ENCODE measurements at places on chromosomes 5 and 9.
A peak's percentile ranks its signal among the peaks of the same experiment; 100 is the strongest.

- DNase-seq = no peak
These were observed 118.7 kb upstream of the CD180 start for GRCh38 chr5:67315082-67315989.

DNA sequence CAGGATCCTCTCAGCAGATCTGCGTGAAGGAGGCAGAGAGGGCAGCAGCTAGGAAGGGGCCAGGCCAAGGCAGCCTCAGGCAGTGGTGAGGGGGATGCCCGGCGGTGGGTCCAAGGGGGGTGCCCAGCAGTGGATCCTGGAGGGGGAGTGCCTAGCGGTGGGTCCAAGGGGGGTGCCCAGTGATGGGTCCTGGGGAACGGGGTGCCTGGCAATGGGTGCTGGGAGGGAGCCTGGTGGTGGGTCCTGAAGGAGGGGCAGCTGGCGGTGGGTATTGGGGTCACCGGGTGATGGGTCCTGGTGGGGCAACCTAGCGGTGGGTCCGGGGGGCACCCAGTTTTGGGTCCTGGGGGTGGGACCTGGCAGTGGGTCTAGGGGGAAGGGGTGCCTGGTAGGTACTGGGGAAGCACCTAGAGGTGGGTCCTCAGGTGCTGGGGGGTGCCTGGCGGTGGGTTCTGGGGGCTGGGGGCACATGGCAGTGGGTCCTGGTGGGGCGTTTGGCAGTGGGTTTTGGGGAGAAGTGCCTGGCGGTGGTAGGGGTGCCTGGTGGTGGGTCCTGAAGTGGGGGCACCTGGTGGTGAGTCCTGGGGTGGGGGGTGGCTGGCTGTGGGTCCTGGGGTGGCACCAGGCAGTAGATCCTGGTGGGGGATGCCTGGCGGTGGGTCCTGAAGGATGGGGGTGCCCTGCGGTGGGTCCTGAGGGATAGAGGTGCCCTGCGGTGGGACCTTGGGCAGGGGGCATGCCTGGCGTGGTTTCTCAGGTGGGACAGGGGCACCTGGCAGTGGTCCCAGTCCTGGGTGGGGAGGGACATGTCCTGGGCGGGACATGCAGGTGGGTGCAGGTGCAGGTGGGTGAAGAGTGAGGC, 1.9 kb downstream of the LRRC14B start:
- DNase-seq = no peak

- no peak for DNase-seq
These were observed 267.3 kb downstream of the MAST4 start for GRCh38 chr5:66863243-66864170.

DNA sequence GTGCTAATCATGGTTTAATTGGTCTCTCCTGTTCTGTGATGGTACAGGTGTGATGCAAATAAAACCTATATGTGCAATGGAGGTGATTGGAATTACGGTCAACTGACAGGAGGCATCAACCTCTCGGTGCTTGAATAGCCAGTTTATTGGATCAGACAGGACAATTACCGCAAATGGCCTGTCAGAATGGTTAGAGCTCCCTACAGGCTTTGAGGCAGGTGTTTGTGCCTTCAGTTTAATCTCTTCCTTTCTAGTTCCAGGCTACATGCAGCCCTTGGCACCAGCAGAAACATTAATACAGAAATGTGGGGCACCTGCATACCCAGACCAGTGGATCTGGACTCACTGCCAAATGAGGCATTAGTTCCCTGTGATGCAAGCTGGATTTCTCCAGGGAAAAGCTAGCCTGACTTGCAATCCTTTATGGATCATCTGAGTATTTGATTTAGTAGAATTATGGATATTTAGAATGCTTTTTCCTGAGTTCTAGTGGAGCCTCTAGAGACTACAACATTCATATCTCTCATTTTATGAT, 128.6 kb downstream of the MAT2B start:
- DNase-seq = no peak

- DNase-seq = no peak
These were observed 162.4 kb downstream of the TTC39B start for GRCh38 chr9:15144622-15145061.

- no peak for DNase-seq
These were observed 25.4 kb upstream of the POMT1 start for GRCh38 chr9:131477367-131477766.

- DNase-seq = peak; percentile 34
These were observed 64.5 kb downstream of the PRKACG start for GRCh38 chr9:68949271-68950000.

- DNase-seq = no peak
These were observed 155.3 kb upstream of the ABCA1 start for GRCh38 chr9:105083256-105083655.

DNA sequence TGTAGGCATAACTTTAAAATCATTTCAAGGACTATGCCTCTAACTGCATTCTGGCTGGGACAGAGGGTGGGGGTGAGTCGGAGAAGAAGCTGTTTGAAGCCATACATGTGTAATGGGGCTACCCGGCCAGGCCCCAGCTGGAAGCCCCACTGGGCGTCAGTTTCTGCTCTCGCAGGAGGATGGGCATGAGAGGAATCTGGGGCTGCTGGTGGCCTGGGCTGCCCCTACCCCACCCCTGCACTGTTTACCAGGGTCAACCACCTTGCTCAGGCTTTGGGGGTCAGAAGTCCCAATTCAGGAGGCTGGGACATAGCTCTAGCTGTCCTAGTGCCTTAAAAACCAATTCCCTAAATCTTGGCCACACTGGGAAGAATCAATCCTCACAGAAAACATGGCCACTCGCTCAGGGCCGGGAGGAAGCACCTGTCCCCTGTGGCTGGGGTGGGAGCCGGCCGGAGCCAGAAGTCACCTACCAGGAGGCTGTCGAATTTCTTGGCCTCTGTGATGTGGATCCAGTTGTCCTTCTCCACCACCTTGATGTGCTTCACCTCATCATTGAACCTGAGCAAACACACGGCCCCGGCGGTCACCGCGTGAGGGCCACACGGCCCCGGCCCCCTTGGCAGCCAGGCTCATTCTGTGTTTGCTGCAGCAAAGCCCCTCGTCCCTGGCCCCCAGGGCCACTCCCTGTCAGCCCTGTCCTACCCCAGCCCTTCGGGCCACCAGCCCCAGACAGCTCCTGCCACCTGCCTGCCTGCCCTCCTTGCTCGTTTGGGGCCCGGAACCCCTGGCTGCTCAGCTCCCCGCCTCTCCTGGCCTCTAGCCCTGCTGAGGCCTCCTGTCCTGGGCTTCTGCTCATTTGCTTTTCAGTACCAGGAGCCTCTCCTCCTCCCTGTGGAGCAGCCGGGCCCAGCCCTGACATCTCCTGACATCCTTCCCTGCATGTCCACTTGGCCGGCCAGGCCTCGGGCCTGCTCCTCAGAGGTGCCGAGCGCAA, 33.6 kb upstream of the SARDH start:
- no peak for DNase-seq

- DNase-seq = peak; percentile 70
These were observed 12.8 kb upstream of the SRP19 start for GRCh38 chr5:112848116-112848811.

DNA sequence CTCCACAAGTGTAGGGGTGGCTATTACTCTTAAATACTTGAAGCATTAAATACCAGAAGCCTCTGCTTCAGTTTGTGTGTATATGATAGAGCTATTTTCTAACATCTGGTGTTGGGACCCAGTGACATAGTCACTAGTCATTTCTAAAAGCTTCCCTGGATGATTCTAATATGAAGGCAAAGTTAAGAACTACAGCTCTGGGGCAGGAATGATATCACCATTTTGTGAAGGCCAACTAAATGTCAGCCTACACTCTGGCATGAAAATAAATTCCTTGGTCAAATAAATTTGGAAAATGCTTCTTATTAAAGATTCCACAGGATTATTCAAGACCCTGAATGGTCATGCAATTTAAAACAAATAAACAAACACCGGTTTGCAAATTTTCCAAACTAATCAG, 197.7 kb downstream of the PLK2 start:
- DNase-seq = no peak

GRCh38 chr5:169702693-169703481, 65.8 kb downstream of the DOCK2 start:
- DNase-seq = peak; percentile 62

DNA sequence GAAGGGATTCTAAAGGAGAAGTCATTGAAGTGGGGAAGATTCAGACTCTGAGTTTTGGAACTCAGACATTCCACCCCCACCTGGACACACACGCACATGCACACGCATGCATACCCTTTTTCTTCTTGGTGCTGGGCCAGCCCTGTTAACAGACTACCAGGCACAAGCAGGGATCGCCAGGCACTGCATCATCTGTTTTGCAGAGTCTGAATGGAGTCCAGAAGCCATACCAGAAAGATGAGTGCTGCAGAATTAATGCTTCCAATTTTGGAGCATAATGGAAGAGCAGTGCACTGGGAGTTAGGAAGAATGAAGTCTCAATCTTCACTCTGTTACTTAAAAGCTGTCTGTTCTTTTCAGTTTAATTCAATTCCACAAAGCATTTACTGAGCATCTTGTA, 95.5 kb downstream of the PDE8B start:
- no peak for DNase-seq

- DNase-seq = no peak
These were observed 52.8 kb upstream of the CCDC112 start for GRCh38 chr5:115349001-115349817.

DNA sequence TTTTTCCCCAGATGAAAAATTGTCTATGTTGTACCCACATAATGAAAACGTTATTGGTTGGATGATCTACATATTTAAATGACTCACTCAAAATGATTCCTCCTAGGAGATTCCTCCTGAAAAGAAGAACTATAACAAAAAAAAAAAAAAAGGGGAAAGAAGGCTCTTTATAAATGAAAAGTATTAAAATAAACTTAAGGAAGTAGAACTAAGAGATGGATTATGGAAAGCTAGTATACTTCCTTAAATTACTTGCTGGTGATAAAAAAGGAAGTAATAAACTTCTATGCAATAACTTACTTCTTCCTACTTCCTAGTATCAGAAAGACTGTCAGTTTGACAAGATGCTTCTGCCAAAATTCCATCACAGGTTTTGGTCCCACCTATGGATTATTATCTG, 1087.7 kb downstream of the CDH12 start:
- no peak for DNase-seq

GRCh38 chr5:4023091-4023752, 427.6 kb downstream of the IRX1 start:
- no peak for DNase-seq

DNA sequence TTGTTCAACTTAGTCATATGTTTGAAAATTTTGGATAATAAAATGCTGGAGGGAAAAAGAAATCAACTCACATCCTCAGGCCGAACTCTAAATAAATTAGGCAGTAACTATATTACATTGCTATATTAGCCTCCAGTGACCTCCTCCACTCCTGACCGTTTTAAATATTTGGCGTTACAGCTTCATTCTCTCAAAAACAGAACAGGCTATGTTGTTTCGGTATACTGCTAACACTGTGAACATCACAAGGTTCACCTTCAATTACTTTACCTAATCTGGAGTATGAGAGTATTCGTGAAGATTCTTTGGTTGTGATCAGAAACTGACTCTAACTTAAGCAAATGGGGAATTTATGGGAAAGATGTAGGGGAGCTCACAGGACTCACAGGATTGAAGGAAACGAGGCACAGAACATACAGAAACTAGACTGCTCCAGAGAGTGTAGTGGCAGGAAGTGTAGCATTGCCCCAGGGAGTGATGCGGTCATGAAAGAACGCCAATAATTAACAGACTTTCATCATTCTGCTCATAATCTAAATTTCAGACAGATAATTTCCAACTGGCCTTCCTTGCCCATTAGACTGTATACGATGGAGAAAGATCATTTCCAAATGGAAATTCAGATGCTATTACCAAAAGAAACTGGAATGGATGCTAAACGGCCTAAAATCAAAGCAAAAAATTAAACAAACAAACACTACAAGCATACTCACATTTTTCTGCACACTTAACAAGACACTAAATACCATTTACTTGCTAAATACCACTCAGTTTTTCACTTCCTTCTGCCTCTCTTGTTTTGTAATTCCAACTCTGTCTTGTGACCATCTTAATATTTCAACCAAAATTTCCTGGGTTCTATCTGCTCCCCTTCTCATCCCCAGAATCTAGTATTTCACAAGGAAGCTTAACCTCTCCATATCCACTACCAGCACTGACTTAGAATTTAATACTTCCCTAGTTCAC, 110.1 kb upstream of the LPAR1 start:
- DNase-seq = no peak

GRCh38 chr5:158855510-158855909, 244.2 kb downstream of the EBF1 start:
- DNase-seq = no peak

- DNase-seq = no peak
These were observed 218.4 kb downstream of the EBF1 start for GRCh38 chr5:158881091-158881880.

- no peak for DNase-seq
These were observed 69.0 kb downstream of the ADAMTSL1 start for GRCh38 chr9:18542837-18543405.

- no peak for DNase-seq
These were observed 6.2 kb downstream of the EXOC3 start for GRCh38 chr5:449151-449550.

DNA sequence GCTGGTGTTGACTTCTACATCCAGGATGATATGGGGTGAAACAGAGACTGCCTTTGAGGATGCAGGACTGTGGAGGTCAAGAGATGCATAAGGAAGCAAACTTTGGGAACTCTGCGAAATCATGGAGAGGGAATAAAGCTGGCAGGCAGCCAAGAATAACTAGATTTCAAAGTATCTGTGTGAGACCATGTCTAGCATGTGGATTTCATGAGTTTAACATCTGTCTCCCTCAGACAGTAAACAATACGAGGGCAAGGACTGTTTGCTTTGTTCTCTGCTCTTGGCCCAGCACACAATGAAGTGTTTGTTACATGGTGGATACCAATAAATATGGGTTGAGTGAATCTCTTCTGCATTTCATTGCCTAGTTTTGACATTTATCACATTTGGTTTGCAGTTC, 71.3 kb downstream of the RASEF start:
- no peak for DNase-seq

- peak; percentile 79 for DNase-seq
These were observed 17.7 kb downstream of the SRP19 start for GRCh38 chr5:112878760-112879159.

DNA sequence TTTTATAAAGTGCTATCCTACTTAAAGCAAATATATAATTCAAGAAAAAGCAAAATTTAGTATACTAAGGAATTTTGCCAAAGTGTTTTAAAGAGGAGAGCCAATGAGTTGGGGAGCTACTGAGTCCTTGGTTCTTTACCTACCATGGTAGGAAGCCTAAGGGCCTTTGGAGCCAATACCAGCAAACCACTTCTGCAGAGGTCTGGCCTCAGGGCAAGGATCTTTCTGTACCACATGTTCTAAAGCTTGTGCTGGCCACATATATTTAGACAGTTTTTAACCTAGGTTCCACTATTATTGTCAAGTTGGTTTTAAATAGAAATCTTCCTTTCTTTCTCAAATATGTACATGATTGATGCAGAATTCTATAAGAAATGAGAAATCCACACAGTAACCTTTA, 172.3 kb upstream of the NREP start:
- no peak for DNase-seq

- DNase-seq = no peak
These were observed 22.7 kb upstream of the SSBP2 start for GRCh38 chr5:81773574-81773973.

GRCh38 chr9:76718166-76718565, 46.1 kb upstream of the PCA3 start:
- no peak for DNase-seq
